ENCODE measurements at places on chromosomes 1 and 21. TPM values are rescaled to one million over a fixed set of nuclear protein-coding genes. Genes with fewer than 3 reads are reported as not detected.

The IL23R gene
- total RNA-seq = 0.12 TPM

GRCh38 chr1:97820470-97821188, 100.2 kb downstream of the DPYD start:
- no peak for DNase-seq
- no peak overlapping the region for H3K4me3 ChIP-seq
- no peaks in the 10 kb centered on the region for H3K36me3 ChIP-seq

- no peak overlapping the region for H3K27ac ChIP-seq
- H3K4me3 ChIP-seq = no peak overlapping the region
- H3K36me3 ChIP-seq = no peaks in the 10 kb centered on the region
- DNase-seq = no peak
Observed at GRCh38 chr1:216193839-216194443, 229.3 kb downstream of the USH2A start.

GRCh38 chr1:89624715-89625323, 8.1 kb upstream of the LRRC8C start:
- H3K27me3 ChIP-seq = no peaks in the 10 kb centered on the region
- no peak overlapping the region for H3K4me3 ChIP-seq
- H3K36me3 ChIP-seq = no peaks in the 10 kb centered on the region
- DNase-seq = no peak
- H3K27ac ChIP-seq = no peak overlapping the region
- H3K4me1 ChIP-seq = no peaks in the 10 kb centered on the region

Data from pancreas (tissue), 10 donors.